ENCODE measurements at places on chromosomes 7 and 10.

GRCh38 chr7:111528331-111528730, 34.0 kb downstream of the IMMP2L start:
- no peak for DNase-seq

GRCh38 chr7:120402801-120403200, 129.8 kb downstream of the KCND2 start:
- DNase-seq: no peak

DNA sequence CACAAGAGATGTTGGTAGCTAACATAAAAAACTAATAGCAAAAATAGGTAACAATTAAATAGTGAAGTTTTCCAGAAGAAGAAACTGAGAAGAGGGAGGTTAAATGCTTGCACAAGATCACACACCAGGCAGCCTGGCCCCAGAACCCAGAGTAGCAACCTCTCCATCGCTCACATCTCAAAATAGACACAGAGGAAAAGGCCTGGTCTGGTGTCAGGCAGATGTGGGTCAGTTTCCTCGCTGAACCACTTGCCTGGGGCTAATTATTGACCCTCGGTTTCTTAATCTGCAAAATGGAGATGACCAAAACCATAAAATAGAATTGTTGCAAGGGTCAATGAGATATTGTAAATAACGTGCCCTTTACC, 44.5 kb upstream of the STK17A start:
- DNase-seq: no peak

DNA sequence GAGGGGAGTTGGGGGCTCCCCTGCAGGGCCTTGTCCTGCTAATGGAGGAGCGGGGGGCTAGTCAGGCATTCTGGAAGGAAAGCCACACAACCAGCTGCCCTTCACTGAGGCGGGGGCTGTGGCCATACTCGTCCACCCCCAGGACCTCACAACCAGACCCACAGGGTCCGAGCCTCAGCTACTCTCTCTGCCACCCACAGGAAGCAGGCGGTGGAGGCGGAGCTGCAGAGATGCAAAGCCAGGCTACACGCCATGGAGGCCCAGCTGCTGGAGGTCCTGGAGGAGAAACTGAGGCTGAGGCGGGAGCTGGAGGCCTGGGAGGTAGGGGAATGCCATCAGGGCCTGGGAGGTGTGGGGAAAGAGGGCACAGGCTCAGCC, 3.1 kb downstream of the ABHD11 start:
- DNase-seq: no peak

- no peak for DNase-seq
These were observed 192.5 kb upstream of the SORCS1 start for GRCh38 chr10:107357033-107357432.

- DNase-seq: no peak
These were observed 173.0 kb upstream of the NEBL start for GRCh38 chr10:21069929-21070700.

GRCh38 chr10:69801094-69801433, 642 bp upstream of the COL13A1 start:
- DNase-seq: peak; percentile 75

- DNase-seq: no peak
These were observed 18.4 kb upstream of the ZCCHC24 start for GRCh38 chr10:79463578-79464496.

DNA sequence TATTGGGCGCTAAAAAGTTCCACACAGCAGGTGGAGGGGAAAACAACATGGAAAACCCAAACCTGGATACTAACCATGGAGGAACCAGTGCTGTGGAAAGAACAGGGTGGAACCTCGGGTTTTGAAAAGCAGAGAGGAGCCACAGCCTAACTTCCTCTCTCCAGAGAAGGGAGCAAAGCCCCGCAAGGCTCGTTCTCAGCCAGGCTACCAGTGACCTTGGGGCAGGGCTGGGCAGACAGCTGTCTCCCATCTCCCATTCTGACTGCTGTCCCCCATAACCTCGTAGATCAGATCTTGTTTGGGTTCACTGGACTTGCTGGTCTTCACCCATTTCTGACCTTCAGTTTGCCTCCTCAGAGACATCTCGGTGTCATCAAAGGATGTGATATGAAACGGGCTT, 47.5 kb upstream of the FGFR2 start:
- no peak for DNase-seq

DNA sequence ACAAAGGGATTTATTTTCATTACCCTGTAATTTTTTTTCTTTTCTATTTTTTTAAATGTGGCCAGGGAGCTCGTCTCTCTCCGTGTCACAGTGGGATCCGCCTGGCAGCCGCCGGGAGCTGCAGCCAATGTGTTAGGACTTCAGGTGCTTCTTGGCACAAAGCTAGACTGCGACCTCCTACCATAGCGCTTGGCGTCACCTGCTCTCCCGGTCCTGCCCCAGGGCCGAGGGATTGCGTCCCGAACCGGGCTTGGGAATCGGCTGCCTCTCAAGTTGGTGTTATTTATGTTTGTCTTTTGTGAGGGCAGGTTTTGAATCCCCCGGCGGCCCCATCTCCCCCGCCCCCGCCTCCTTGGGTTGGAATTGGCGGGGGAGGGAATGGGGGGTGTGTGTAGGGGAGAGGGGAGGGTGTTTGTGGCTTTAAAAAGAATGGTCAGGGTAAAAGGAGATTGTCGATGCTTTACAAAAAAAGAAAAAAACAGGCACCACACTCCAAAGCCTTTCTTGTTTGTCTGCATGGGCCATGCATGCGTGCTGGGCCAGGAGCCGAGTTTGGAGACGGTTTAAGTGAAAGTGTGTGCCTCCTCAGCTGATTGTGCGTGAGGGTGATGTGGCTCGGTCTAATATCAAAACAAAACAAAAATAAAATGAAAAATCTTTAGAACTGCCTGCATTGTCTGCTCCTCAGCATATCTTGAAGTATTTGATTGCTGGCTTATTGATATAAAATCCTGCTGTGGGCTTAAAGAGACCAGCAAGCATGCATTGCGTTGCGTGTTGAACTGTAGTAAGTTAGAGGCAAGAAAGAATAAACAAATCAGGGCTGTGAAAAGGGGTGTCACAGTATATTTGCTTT, 1.2 kb downstream of the PPP1R9A start:
- DNase-seq: no peak

- peak; percentile 66 for DNase-seq
These were observed 195.8 kb upstream of the HABP2 start for GRCh38 chr10:113356794-113357680.

GRCh38 chr7:132836746-132837145, 245.1 kb downstream of the CHCHD3 start:
- peak; percentile 15 for DNase-seq

DNA sequence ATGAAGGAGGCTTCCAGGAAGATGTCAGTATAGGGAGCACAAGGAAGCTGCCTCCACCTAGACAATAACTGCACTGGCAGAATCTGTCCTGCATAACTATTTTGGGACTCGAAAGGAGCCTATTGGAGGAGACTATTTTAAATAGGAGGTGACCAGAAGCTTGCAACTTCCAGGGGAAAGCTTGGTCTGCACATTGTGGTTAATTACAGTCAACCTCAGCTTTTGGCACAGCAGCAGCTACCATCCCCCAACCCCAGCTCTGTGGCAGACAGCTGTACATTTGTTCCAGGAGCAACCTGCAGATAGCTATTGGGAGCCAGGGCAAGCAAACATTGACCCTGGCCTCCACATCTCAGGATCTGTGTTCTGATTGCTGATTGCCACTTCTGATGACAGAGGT, 46.3 kb upstream of the NANOS1 start:
- no peak for DNase-seq

GRCh38 chr7:83111391-83111790, 51.3 kb downstream of the PCLO start:
- no peak for DNase-seq

DNA sequence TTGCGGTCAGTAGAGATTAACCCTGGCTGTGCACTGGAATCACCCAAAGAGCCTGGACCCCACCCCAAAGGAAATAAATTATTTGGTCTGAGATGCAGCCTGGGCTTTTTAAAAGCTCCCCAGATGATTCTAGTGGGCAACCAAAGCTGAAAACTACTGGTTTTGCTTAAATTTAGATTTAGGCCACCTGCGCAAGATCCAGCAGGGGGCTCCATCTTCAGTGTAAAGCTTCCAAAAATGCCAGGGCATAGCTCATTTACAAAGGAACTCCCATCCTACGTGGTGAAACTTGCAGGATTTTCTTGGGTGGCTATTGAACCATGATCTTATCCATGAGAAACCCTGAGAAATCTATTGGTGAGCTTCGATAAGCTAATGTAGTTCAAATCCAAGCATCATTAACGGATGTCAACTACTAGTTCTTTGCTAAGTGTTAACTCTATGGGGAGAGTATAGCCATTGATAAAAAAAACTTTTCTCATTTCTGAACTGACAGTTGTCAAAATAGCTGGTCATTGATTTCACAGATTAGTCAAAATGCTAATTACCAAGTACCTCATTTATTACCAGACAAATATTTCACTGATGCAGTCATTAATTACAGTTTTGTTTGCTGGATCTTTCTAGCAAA, 315.3 kb downstream of the LHFPL3 start:
- DNase-seq: peak; percentile 12

DNA sequence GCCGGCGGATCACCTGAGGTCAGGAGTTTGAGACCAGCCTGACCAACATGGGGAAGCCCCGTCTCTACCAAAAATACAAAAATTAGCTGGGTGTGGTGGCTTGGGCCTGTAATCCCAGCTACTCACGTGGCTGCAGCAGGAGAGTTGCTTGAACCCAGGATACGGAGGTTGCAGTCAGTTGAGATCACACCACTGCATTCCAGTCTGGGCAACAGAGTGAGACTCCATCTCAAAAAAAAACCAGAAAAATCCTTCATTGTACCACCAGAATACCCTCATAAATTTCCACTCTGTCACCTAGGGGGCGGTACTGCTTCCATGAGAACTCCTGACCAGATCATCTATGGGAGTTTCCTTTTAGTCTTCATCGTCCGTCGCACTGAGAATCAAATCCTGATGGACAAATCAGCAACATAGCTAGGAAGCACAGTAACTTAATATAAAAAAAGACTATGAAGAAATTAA, 225.8 kb upstream of the KLF14 start:
- peak; percentile 47 for DNase-seq

DNA sequence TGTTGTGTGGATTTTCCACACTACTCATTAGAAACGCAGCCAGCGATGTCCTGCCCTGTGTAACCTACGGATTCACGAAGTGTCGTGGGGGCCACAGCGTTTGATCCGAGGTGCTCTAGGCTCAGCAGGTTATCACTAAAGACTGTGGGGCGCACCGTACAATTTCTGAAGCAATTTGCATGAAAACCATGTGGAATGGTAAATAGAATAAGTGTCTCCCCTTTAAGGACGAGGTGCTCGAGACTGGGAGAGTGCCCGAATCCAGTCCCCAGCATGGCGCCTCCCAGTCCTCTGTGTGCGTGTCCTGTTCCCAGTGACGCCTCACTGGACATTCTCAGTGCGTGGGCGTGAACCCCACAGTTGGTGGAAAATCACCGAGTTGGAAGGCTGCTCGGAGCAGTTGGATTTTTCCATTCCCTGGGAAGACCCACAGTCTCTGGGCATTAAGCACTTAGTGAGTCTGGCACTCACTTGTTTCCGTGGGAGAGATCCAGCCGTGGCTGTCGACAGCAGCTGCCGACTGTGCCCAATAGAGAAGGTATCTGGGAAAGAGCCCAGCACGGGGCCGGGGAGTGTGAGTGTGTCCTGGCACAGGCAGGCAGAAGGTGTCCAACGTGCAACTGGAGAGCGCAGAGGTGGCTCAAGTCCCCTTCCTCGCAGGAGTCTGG, 37.0 kb downstream of the PFKP start:
- DNase-seq: no peak
